Right ventricle myocardium superior (tissue), 1 donor: ENCODE measurements at places on chromosomes 1 and 21.
A peak's percentile ranks its signal among the peaks of the same experiment; 100 is the strongest.

DNA sequence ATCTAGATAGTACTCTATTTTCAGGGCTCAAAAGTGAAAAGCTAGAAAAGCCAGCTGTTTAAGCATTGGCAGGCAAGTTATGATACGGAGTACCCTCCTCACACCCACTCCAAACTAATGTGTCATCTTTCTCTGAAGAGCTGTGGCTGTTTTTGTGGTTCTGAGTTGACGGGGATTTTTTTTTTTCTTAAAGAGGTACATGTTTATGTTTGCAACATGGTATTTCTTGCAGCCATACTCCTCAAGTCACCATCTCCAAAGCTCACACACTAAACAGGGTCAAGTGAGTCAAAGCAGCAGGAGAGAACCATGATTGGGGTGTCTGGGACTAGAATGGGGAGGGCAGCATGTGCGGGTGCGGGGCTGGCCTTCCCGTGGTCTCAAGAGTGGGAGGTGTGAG is 347.2 kb downstream of the DISC1 start:
- no peak for DNase-seq

GRCh38 chr1:46544561-46545240 is 6.7 kb downstream of the KNCN start:
- no peak for DNase-seq

GRCh38 chr21:27476696-27477095 is 509.8 kb upstream of the ADAMTS5 start:
- DNase-seq: no peak

GRCh38 chr1:192573499-192573898 is 2.1 kb upstream of the RGS1 start:
- DNase-seq: no peak

DNA sequence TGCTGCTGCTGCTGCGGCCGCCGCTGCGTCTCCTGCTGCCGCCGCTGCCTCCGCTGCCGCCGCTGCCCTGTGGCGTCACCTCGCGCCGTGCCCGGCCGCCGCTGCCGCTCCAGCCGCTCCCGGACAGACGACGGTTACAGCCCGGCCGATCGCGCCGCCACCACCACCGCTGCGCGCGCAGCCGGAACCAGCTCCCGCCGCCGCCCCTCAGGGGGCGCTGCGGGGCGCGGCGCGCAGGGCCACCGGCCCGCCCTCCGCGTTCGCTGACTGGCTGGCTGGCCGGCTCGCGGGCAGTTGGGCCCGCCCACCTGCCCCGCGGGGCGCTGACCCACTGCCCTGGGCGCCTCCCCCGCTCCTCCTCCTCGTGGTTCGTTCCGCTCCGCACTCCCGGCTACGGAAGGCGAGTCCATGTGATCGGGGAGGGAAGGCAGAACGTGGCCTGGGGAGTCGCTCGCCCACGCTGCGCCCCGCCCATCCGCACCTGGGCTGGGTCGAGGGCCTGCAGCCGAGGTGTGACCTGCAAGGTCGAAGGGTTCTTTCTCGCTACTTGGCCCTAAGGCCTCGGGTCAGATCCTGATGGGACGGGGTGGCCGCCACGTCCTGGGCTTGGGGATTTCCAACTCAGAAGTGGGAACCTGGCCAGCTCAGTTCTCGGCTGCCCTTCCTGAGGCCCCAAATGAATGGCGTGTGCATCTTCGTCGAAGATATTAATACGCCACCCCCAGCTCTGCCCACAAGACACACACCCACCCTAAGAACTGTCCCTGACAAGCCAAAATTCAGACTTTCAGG is at the start of gene PTP4A2:
Gene PTP4A2 (minus strand): TSS at position 185 of the 792 bp plus-strand sequence. CDS start 19,303 bp downstream, outside the sequence.
- peak; percentile 95 for DNase-seq
